Activated gamma-delta T cell treated with anti-CD3 and anti-CD28 coated beads, Interleukin-2, amount 50 U/mL, for 16 hours (primary cell): ENCODE measurements at places on chromosomes 2 and 18.

GRCh38 chr18:42068030-42068429 is 113.0 kb downstream of the PIK3C3 start:
- no peak for DNase-seq

- no peak for DNase-seq
Observed at GRCh38 chr2:160955578-160955977, 204.7 kb upstream of the TANK start.

DNA sequence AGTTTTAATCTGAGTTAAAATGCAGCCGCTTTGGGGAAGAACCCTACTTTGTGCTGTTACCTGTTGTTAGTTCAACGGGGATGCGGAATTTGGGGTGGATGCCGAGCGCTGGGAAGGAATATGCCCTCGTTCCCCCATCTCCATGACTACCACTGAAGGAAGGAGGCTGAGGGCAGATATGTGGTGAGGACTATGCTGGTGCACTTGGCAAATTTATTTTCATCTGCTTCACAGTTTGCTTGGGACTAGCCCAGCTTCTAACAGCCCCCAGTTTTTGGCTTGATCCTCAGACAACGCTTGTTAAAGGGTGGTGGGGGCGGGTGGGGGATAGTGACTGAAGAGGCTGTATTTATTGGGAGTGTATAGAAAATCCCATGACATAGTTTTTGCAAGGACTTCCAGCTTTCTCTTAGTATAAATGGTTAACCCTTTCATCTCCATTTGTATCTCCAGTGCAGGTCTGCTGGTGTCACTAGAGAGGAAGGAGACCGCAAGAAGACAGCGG is 100.8 kb downstream of the COLEC12 start:
- no peak for DNase-seq

DNA sequence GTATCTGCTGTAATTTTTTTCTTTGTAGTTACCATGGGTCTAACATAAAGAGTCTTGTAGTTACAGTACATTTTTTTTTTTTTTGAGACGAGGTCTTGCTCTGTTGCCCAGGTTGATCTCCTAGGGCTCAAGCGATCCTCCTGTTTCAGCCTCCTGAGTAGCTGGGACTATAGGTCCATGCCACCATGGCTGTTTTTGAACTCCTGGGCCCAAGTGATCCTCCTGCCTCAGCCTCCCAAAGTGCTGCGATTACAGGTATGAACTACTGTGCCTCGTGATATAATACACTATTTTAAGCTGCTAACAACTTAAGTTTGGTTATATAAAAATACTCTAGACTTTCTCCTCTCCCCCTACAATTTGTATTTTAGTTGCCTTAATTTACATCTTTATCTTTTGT is 46.3 kb downstream of the ASB1 start:
- no peak for DNase-seq

- no peak for DNase-seq
Observed at GRCh38 chr2:15427987-15428386, 133.1 kb downstream of the NBAS start.

DNA sequence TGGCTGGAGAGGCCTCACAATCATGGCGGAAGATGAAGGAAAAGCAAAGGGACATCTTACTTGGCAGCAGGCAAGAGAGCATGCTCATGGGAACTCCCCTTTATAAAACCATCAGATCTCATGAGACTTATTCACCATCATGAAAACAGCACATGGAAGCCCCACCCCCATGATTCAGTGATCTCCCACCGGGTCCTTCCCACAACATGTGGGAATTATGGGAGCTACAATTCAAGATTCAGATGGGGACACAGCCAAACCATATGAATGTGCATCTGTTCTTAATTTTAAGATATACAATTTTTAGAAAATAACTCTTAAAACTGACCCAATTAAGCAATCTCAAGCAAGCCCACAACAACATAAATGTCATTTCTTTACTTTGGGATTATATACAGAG is 12.6 kb downstream of the C18orf63 start:
- DNase-seq: no peak

DNA sequence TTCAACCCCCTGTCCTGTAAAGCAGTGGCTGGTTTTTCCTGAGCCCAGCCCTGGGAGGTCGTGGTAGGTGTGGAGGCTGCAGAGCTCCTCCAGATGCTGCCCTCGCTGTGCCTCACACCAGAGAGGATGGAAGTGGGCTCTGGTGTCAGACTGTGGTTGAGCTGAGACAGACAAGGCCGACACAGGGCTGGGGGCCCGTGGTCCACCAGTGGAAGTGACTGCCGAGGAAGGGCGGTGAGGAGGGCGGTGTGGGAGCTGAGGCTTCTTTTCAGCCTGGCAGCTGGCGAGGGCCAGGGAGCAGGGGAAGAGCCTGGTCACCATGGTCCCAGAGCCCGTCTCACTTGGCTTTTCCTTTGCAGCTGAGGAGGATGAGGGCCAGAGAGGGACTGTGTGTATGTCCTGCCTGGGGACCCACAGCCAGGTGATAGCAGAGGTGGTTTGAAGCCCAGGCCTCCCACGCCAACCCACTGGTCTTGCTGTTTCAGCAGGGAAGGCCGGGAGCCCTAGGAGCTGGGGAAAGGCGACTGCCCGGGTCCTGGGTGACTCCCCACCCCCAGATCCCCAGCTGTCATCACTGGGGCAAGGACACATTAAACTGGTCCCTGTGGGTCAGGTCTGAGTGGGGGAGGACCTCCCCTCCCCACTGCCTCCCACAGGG is 8.5 kb downstream of the SFTPB start:
- no peak for DNase-seq

GRCh38 chr18:69127873-69128500 is 272.7 kb upstream of the DOK6 start:
- DNase-seq: no peak

DNA sequence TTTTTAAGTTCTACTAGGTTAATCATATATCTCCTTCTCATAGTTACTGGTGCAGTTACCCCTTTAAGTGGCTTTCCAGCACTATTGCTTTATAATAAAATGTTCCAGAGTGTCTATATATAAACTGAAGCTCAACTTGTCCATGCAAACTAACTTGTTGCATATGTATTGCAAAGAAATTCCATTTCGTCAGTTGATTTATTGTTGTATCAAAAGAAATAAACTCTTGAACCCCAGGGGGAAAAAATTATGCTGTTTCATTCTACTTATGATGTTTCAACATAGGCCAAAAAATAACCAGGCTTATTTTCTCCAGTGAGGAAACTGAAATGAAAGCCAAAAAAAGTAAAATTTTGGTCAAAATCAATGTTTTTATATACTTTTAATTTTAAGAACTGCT is 491.9 kb downstream of the NR4A2 start:
- no peak for DNase-seq

DNA sequence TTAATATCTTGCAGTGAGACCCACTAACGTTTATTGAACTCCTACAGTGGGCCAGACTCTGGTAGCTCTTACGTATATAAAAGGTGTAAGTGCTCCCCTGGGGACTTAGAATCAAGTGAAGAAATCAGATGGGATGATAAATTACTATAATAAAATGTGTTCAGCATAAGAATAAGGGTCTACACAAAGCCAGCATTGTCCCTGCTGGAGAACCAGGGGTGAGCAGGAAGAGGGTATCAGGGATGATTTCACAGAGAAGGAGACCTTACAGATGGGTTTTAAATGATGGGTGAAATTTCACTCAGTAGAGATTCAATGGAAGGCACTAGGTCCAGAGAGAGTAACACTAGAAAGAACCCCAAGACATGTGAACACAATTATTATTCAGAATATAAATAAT is 20.7 kb downstream of the NRXN1 start:
- DNase-seq: no peak

DNA sequence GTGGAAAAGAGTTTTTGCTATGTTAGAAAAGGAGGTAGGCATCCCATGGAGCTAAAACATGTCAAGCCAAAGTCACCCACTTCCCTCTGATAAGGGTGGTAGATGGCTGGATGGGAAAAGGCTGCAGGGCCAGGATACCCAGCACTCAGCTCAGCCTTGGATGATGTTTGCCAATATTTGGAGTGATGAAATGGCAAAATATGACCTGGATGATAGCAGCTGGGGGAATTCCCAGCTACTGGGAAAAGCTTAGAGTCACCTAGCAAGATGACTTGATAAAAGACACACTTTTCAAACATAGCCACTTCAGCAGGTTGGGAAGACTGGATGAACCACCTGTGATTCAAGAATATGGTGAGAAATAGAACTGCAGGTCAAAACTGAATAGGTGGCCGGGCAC is 10.1 kb downstream of the RFX8 start:
- no peak for DNase-seq
